ENCODE measurements at places on chromosomes 3 and 15.

DNA sequence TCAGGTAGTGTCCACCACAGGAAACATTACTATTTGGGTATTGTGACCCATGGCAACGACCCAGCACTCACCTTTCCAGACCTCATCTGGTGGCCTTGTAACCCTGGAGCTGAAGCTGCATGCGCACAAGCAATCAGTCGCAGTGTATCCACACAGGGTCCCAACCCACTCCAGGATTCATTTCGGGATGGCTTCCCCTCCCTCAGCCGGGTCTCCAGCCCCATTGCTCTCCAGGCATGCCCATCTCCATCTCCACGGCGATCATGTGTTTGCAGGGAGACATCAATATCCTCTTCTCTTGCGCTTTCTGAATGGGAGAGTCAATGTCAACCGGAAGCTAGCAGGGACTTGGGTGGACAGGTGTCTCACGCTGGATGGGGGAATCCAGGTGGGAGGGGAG lies 35.2 kb downstream of the GOLGA6L2 start:
- H3K27ac ChIP-seq, result no peak overlapping the region
- no peaks in the 10 kb centered on the region for H3K27me3 ChIP-seq
- H3K4me3 ChIP-seq, result no peak overlapping the region
- DNase-seq, result no peak
- H3K36me3 ChIP-seq, result no peaks in the 10 kb centered on the region
- no peaks in the 10 kb centered on the region for H3K4me1 ChIP-seq

GRCh38 chr3:42745776-42746454 lies 27.1 kb downstream of the CCDC13 start:
- H3K4me3 ChIP-seq, result no peak overlapping the region
- H3K36me3 ChIP-seq, result no peaks in the 10 kb centered on the region
- H3K27me3 ChIP-seq, result no peaks in the 10 kb centered on the region
- H3K27ac ChIP-seq, result no peak overlapping the region
- DNase-seq, result no peak
- H3K4me1 ChIP-seq, result peaks cover 18% of the 10 kb centered on the region

DNA sequence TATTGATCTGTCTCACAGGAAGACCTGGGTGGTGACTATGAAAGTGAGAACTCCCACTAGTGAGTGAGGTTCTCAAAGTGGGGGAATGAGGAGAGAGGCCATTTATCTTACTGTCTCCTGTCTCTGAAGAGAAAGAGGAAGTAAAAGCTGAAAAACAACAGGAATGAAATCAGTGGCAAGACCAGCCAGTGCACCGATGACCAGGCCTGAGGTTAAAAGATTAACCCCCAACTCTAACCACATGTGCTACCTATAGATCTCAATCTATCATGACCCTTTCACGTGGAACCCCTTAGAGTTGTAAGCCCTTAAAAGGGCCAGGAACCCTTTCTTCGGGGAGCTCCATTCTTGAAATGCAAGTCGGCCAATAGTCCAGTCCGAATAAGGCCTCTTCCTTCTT lies 239.3 kb upstream of the CNTN6 start:
- no peaks in the 10 kb centered on the region for H3K4me1 ChIP-seq
- H3K27me3 ChIP-seq, result no peaks in the 10 kb centered on the region

DNA sequence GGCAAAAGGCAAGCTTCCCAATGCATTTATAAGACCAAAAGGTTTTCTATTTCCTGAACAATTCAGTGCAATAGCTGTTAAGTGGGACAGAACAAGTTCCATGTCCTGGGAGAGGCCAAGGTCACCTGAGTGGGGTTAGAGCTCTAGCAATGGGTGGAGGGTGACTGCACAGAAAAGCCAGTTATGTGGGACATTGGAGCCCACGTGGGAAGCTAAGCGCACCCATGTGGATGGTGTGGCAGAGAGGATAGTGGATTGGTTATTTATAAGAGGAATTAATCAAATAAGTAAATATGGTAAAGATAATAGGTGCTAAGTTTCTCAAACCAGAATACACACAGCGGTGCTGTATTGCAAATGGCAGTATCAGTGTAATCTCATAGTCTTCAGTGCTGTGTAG lies 6.3 kb downstream of the NSMCE3 start:
- H3K4me1 ChIP-seq, result peaks cover 27% of the 10 kb centered on the region
- DNase-seq, result no peak
- H3K36me3 ChIP-seq, result no peaks in the 10 kb centered on the region
- no peak overlapping the region for H3K4me3 ChIP-seq
- H3K27ac ChIP-seq, result no peak overlapping the region

- H3K27me3 ChIP-seq, result peaks cover 4% of the 10 kb centered on the region
- peak overlapping the region; percentile 66 for H3K4me3 ChIP-seq
- no peaks in the 10 kb centered on the region for H3K36me3 ChIP-seq
- H3K27ac ChIP-seq, result peak overlapping the region; percentile 71
- no peak for DNase-seq
Observed at GRCh38 chr3:141686466-141687291, 51.4 kb upstream of the RNF7 start.

DNA sequence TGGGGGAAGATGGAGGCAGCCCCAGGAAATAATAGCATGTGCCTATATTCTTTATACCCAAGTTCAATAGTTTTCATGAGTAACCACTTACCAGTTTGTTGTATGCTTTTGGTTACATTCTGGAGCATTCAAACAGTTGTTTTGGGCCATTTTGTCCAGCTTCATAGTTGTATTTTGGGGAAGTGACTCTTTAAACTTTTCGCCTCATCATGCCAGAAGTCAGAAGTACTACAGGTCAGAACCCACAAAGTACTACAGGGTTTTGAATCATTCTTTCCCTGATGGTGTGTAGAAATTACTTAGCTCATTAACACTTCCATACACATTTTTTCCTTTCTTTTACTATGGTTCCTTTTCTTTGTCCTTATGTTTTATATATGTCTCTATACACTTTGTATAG lies 210.6 kb downstream of the ARPP21 start:
- H3K4me3 ChIP-seq, result no peak overlapping the region
- H3K36me3 ChIP-seq, result no peaks in the 10 kb centered on the region
- H3K4me1 ChIP-seq, result no peaks in the 10 kb centered on the region
- H3K27me3 ChIP-seq, result no peaks in the 10 kb centered on the region
- DNase-seq, result no peak
- H3K27ac ChIP-seq, result no peak overlapping the region

- peak overlapping the region; percentile 95 for H3K4me3 ChIP-seq
- H3K27ac ChIP-seq, result peak overlapping the region; percentile 43
- peaks cover 64% of the 10 kb centered on the region for H3K27me3 ChIP-seq
- H3K4me1 ChIP-seq, result peaks cover 58% of the 10 kb centered on the region
- no peak for DNase-seq
Observed at GRCh38 chr15:60003243-60004008, 685 bp upstream of the FOXB1 start.

DNA sequence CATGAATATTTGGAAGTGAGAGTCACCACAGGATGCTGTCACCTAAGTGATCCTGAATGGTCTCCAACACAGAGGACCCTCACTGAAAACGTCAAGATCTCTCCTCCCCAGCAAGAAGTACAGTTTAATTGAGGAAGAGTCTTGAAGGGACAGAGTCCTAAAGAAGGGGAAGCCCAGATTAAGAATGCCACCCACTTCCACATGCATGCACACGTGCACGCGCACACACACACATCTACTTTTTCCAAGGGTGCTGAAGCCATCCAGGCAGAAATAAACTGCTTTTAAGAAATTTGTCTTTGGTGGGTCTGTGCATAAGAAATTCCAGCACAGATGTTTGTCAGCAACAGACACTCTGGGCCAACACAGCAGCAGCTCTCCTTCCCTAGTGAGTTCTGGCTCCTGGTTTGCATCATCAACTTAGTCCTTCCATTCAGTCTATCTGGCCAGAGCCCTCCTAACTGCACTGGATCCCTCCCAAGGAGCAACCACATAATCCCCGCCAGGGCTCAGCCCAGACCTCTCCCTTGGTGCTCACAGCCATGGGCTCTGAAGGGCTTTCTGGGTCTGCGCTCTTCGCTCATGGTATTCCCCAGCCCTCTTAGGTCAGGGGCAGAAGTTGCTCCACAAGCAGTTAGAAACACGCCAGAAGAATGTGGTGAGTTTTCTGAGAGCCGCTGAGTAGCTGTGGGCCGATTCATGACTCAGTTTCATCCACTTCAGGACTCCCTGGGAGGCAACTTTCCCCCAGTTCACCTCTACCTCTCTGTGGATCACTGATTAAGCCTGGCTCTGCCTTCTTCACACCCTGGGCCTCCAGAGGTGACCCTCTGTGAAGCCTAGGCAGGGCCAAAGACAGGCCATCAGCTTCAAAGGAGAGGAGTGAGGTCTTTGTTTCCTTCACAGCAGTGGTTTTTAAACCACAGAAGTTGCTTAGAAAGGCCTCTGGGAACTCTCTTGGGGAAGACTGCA lies 132.6 kb upstream of the LIPC start:
- H3K27me3 ChIP-seq, result no peaks in the 10 kb centered on the region
- H3K27ac ChIP-seq, result no peak overlapping the region
- H3K4me3 ChIP-seq, result no peak overlapping the region
- no peak for DNase-seq

- no peak for DNase-seq
- peak overlapping the region; percentile 4 for H3K4me3 ChIP-seq
- H3K4me1 ChIP-seq, result peaks cover 31% of the 10 kb centered on the region
Observed at GRCh38 chr15:34239151-34239808, 14.5 kb downstream of the EMC4 start.

DNA sequence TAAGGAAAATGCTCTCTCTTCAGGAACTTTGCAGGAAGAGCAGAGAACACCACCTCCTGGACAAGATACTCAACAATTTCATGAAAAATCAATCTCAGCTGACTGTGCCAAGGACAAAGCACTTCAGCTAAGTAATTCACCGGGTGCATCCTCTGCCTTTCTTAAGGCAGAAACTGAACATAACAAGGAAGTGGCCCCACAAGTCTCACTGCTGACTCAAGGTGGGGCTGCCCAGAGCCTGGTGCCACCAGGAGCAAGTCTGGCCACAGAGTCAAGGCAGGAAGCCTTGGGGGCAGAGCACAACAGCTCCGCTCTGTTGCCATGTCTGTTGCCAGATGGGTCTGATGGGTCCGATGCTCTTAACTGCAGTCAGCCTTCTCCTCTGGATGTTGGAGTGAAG lies 200.5 kb downstream of the AKAP13 start:
- peak overlapping the region; percentile 98 for H3K27ac ChIP-seq
- peaks cover 64% of the 10 kb centered on the region for H3K4me1 ChIP-seq
- peak; percentile 31 for DNase-seq
- H3K27me3 ChIP-seq, result no peaks in the 10 kb centered on the region
- peak overlapping the region; percentile 83 for H3K4me3 ChIP-seq

DNA sequence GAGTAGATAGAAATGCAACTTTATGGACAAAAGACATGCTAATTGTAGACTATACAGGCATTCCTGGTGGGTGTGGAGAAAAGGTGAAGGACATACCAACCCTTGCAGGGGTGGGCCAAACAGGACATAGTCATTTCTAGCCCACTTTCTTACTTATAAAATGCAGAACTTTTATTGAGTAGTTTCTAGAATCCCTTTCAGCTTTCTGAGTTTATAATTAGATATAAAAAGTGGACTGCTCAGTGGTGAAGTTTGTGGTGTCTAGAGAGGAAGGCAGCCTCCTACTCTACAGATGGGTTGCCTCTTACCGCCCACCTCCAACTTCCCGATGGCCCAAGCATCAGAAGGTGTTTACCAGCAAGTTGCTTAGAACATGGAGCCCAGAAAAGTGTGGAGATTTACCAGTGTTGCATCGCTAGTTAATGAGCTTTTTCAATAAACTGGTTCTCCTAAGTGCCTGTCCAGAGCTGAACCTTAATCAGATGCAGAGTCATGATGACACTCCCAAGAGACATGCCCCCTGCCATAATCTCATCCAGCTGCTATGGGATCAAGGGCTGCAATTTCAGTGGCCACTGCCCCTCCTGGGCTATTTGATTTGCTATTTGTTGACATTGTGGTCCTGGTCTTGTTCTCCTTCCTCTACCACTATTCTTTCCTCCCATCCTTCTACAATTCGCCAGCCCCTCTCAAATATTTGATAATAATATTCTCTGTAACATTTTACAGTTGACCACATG lies 77.5 kb upstream of the STRIT1 start:
- H3K27ac ChIP-seq, result no peak overlapping the region
- H3K27me3 ChIP-seq, result peaks cover 8% of the 10 kb centered on the region
- no peak overlapping the region for H3K4me3 ChIP-seq
- no peaks in the 10 kb centered on the region for H3K36me3 ChIP-seq

- H3K4me1 ChIP-seq, result no peaks in the 10 kb centered on the region
- no peak overlapping the region for H3K27ac ChIP-seq
- no peaks in the 10 kb centered on the region for H3K27me3 ChIP-seq
Observed at GRCh38 chr3:8561370-8561769, 59.7 kb downstream of the LMCD1 start.

- DNase-seq, result no peak
- H3K27me3 ChIP-seq, result no peaks in the 10 kb centered on the region
- H3K36me3 ChIP-seq, result peaks cover 9% of the 10 kb centered on the region
- peak overlapping the region; percentile 89 for H3K4me3 ChIP-seq
- peak overlapping the region; percentile 96 for H3K27ac ChIP-seq
Observed at GRCh38 chr15:92808598-92809063, 91.5 kb upstream of the CHD2 start.

- peaks cover 52% of the 10 kb centered on the region for H3K4me1 ChIP-seq
- no peak overlapping the region for H3K4me3 ChIP-seq
- H3K27ac ChIP-seq, result peak overlapping the region; percentile 70
- no peak for DNase-seq
- peaks cover 80% of the 10 kb centered on the region for H3K36me3 ChIP-seq
Observed at GRCh38 chr3:187064210-187065115, 74.8 kb downstream of the RPL39L start.

- no peak overlapping the region for H3K27ac ChIP-seq
- H3K27me3 ChIP-seq, result no peaks in the 10 kb centered on the region
- no peaks in the 10 kb centered on the region for H3K4me1 ChIP-seq
- H3K4me3 ChIP-seq, result no peak overlapping the region
- no peak for DNase-seq
- no peaks in the 10 kb centered on the region for H3K36me3 ChIP-seq
Observed at GRCh38 chr3:118466795-118467330, 567.8 kb downstream of the IGSF11 start.

GRCh38 chr3:18249126-18249525 lies 176.0 kb downstream of the SATB1 start:
- no peak overlapping the region for H3K27ac ChIP-seq
- no peak for DNase-seq
- no peak overlapping the region for H3K4me3 ChIP-seq

- no peak overlapping the region for H3K4me3 ChIP-seq
- no peak overlapping the region for H3K27ac ChIP-seq
- no peaks in the 10 kb centered on the region for H3K27me3 ChIP-seq
- no peaks in the 10 kb centered on the region for H3K4me1 ChIP-seq
- H3K36me3 ChIP-seq, result no peaks in the 10 kb centered on the region
Observed at GRCh38 chr15:100785181-100786138, 94.2 kb upstream of the ALDH1A3 start.

- no peak overlapping the region for H3K4me3 ChIP-seq
- H3K4me1 ChIP-seq, result no peaks in the 10 kb centered on the region
- H3K36me3 ChIP-seq, result peaks cover 67% of the 10 kb centered on the region
- DNase-seq, result no peak
Observed at GRCh38 chr15:90638201-90638691, 78.9 kb upstream of the BLM start.

- H3K4me1 ChIP-seq, result peaks cover 13% of the 10 kb centered on the region
- no peak overlapping the region for H3K4me3 ChIP-seq
- H3K27ac ChIP-seq, result no peak overlapping the region
- no peak for DNase-seq
- no peaks in the 10 kb centered on the region for H3K27me3 ChIP-seq
Observed at GRCh38 chr3:27462228-27462627, 22.0 kb downstream of the SLC4A7 start.
